Camera-type eye (tissue), 1 donor: ENCODE measurements at places on chromosomes 16 and 17. TPM values are rescaled to one million over a fixed set of nuclear protein-coding genes. Genes with fewer than 3 reads are reported as not detected.

Gene CNGB1
- total RNA-seq: 50.7 TPM

Gene MYO15B
- total RNA-seq: 185 TPM

Gene TEKT3
- total RNA-seq: 3.1 TPM

Gene PITPNM3
- 5.3 TPM for total RNA-seq

Gene DNAH3
- not detected for total RNA-seq

Gene ABCC11
- total RNA-seq: not detected

Gene GINS2
- 7.0 TPM for total RNA-seq

Gene ARHGDIG
- 10.5 TPM for total RNA-seq

Gene IL4R
- 18.9 TPM for total RNA-seq

Gene SLC12A3
- not detected for total RNA-seq

Gene C16orf92
- total RNA-seq: not detected

Gene PRSS33
- 2.9 TPM for total RNA-seq

Gene MYL11
- 194 TPM for total RNA-seq

Gene HASPIN
- 1.8 TPM for total RNA-seq

Gene CRISPLD2
- total RNA-seq: 39.8 TPM

Gene OR1F1
- not detected for total RNA-seq

Gene KRT36
- not detected for total RNA-seq

Gene GNAO1
- total RNA-seq: 19.7 TPM

Gene IKZF3
- 0.55 TPM for total RNA-seq

Gene ST6GALNAC1
- total RNA-seq: 2.0 TPM

Gene CCL23
- total RNA-seq: not detected

Gene IRX3
- total RNA-seq: 6.7 TPM

Gene CXCL16
- total RNA-seq: 9.7 TPM

Gene CPNE7
- 2.0 TPM for total RNA-seq

Gene NAE1
- 90.3 TPM for total RNA-seq

Gene RSKR
- total RNA-seq: 29.6 TPM

Gene TUBG1
- 28.0 TPM for total RNA-seq

Gene TPSD1
- 0.66 TPM for total RNA-seq

Gene NPTX1
- 12.9 TPM for total RNA-seq

Gene KRTAP9-8
- 0.44 TPM for total RNA-seq

Gene DBNDD1
- 18.1 TPM for total RNA-seq

Gene TANC2
- total RNA-seq: 71.0 TPM

Gene NLGN2
- 36.2 TPM for total RNA-seq

Gene KIFC3
- total RNA-seq: 84.1 TPM

Gene CDR2L
- total RNA-seq: 9.7 TPM

Gene TBX2
- total RNA-seq: 86.6 TPM

Gene SDR42E1
- total RNA-seq: 3.1 TPM

Gene SLC6A2
- total RNA-seq: 9.0 TPM

Gene TBC1D3G
- total RNA-seq: 2.2 TPM

Gene TMEM219
- total RNA-seq: 30.3 TPM

Gene GNGT2
- total RNA-seq: 134 TPM

Gene RHOT1
- 180 TPM for total RNA-seq

Gene SMTNL2
- 17.4 TPM for total RNA-seq

Gene TRAP1
- total RNA-seq: 84.4 TPM

Gene AGRP
- total RNA-seq: not detected

Gene DOC2A
- total RNA-seq: 2.7 TPM

Gene PYDC1
- total RNA-seq: not detected

Gene RPGRIP1L
- total RNA-seq: 28.3 TPM

Gene MPV17L
- 12.5 TPM for total RNA-seq

Gene ITGB4
- total RNA-seq: 19.5 TPM

Gene RDM1
- total RNA-seq: 0.99 TPM

Gene SRCIN1
- 14.8 TPM for total RNA-seq

Gene TAT
- total RNA-seq: not detected

Gene ZNF785
- 30.5 TPM for total RNA-seq

Gene CCDC47
- total RNA-seq: 79.0 TPM

Gene CCT6B
- 4.5 TPM for total RNA-seq

Gene ZCCHC14
- total RNA-seq: 45.5 TPM

Gene KLHL10
- total RNA-seq: 0.16 TPM

Gene YWHAE
- total RNA-seq: 1,088 TPM

Gene TP53TG3
- not detected for total RNA-seq
